NCI-H1694 (cell line): ENCODE measurements at places on chromosomes 11 and 22.

DNA sequence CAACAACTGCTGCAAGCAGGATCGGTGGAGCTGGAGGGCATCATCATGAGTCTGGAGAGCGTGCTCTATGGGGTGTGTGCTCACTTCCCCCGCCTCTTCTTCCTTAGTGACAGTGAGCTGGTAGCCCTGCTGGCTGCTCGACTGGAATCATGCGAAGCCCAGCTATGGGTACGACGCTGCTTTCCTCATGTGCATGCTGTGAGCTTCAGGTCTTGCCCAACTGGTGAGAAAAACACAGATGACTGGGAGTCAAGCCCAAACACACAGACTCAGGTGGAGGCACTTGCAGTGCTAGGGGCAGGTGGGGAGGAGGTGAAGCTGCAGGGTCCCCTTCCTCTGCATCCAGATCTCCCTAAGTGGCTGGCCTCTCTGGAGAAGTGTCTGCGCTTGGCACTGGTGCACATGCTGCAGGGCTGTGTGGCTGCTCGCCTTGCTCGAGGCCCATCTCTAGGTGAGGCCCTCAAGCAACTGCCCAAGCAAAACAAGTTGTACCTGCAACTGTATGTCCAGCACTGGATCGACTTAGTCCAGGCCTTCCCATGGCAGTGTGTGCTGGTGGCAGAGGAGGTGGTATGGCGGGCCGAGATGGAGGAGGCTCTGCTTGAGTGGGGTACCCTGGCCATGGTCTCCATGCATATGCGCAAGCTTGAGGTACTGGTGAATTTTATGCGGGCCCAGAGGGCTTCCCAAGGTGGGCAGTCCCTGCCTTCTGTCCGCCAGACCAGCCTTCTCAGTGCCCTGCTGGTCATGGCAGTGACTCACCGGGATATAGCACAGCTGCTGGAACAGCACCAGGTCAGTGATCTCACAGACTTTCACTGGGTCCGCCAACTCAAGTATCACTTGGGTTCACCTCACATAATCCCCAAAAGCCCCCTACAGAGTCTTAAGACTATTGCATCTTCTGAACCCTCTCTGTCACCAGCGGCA lies 48.1 kb downstream of the DNHD1 start:
- DNase-seq: no peak

- DNase-seq: no peak
Observed at GRCh38 chr11:18703001-18703763, 4.6 kb downstream of the TMEM86A start.

DNA sequence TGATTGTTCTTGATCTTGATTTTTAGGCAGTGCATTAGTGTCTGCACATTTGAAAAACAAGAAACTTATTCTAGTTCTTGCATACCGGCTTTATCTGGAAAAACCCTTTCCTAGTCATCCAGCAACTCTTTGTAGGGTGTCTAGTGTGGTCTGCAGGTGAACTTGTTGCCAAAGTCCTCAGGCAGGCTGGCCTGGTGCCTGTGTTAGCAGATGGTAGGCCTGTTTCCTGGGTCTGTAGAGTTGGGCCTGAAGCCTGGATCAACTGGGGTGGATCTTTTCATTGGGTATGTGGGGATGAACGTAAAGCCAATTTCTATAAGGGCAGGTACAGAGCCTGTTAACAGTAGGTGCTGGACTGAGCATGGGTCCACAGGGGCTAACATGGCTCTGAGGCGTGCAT lies 5.6 kb upstream of the GLYATL1 start:
- DNase-seq: no peak

DNA sequence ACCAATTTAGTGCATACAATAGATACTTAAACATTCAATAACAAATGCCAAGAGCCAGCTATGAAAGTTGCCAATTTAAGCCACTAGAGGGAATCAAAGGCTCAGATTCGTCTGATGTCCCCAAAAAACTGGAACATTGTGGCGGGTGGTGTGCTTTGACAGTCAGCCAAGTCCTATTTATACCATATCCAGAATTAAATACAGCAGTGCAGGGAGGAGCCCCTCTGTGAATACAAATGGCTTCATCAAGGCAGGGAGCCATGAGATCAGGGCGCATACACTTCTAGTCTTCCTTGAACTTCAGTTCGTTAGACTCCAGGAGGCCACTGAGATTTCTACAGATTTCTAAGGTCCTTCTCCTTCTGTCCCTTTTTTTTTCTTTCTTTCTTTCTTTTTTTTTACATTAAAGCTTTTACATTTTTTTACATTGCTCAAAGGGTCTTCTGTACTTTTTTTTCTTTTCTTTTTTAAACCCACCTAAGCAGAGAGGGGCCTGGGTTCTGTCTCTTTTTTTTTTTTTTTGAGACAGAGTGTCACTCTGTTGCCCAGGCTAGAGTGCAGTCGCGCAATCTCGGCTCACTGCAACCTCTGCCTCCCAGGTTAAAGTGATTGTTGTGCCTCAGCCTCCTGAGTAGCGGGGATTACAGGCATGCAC lies 41.5 kb upstream of the HSPA8 start:
- peak; percentile 88 for DNase-seq

- DNase-seq: no peak
Observed at GRCh38 chr11:1864231-1864630, 11.3 kb downstream of the LSP1 start.

DNA sequence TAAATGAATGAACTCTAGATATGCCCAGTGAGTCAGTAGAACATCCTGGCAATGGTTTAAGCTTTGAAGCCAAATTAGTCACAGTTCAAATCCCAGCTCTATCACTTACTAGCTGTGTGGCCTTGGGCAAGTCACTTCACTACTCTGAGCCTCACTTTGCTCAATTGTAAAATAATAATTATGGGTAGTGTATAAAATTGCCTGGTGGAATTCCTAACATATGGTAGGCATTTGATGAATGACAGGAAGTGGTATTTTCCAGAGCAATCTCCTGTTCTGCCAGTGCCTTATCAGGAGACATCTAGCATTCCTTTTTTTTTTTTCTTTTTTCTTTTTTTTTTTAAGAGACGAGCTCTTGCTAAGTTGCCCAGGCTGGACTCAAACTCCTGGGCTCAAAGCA lies 13.0 kb downstream of the SCN4B start:
- no peak for DNase-seq

GRCh38 chr11:130049328-130049771 lies 20.3 kb upstream of the APLP2 start:
- DNase-seq: no peak

GRCh38 chr22:35522225-35523149 lies 18.1 kb upstream of the RASD2 start:
- no peak for DNase-seq

DNA sequence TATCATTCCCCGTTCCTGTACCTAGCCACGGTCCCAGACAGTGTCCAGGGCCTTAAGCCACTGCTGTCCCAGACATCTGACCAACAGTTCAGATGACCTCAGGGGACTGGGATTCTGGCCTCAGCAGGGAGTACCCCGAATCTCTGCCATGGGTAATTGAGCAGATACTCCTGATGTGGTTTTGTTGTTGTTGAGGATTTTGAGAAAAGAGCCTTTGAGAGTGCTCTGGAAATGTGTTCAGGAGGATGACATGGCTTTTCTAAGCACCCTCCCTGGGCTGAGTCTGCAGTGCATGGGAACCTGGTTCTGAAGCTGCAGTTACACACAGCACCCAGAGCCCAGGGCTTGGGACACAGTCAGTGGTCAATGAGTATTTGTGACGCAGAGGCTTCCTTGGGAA lies 30.4 kb downstream of the ADAMTS15 start:
- no peak for DNase-seq

GRCh38 chr22:38839686-38840085 lies 4.1 kb downstream of the NPTXR start:
- DNase-seq: no peak

DNA sequence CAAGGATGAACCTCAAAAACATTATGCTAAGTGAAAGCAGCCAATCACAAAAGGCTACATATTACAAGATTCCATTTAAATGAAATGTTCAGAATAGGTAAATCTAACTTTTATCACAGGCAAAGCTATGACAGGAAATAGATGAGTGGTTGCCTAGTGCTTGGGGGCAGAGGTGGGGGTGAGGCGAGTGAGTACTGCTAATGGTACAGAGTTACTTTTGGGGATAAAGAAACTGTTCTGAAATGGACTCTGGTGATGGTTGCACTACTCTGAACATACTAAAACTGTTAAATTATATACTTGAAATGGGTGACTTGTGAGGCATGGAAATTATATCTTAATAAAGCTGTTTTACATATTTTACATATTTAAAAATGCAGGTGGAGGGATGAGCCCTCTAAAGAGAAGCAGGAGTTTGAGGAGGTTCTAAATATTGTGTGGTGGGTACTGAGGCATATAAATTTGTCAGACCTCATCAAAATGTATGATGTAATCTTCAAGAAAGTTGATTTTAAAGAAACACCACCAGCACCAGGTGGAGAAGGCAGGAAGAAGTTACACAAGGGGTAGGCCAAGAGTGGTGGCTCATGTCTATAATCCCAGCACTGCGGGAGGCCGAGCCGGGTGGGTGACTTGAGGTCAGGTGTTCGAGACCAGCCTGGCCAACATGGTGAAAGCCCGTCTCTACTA lies 3.6 kb downstream of the SLC43A1 start:
- no peak for DNase-seq

- DNase-seq: no peak
Observed at GRCh38 chr11:2655016-2655719, 44.6 kb downstream of the KCNQ1OT1 start.

GRCh38 chr11:5192738-5193137 lies 7.7 kb downstream of the OR51V1 start:
- DNase-seq: no peak

DNA sequence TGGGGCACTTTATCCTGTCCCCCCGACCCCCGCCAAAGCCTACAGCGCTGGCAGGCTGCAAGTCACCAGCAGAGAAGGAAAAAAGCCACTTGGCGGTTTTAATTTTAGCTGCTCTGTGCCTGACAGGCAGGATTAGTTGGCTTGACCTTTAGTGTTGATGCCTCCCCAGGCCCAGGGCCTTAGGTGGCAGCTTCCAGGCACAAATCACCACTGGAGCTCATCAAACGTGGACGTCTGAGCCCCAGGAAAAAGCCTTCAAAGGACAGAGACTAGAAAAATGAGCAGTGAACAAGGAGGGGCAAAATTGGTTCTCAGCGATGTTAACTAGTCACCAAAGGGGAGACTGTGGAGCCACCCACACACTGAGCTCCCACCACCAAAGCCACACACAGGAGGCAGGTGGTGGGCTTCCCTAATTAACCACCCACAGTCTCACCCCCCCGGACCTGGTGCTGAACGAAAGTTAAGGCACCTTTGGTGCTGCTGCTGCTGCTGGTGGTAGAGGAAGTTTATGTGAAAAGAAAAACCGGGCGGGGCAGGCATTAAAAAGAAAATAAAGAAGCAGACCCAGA lies 4.4 kb upstream of the PYGM start:
- DNase-seq: no peak

DNA sequence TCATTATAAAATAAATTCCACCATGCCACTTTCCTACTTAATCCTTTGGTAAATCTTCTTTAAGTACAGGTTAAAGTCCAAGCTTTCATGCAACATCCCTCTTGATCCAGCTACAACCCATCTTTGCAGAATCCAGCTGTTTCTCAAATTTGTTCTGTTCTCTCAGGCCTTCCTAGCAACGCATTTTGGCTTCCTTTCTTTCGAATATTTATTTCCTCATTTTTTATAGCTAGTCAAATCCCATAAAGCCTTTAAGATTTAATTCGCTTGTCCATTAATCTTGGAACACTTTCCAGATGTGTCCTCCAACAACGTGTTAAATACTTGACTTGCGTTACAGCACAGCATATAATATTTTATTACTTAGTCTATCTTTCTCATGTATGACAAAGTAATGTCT lies 600.1 kb upstream of the CHORDC1 start:
- DNase-seq: no peak

DNA sequence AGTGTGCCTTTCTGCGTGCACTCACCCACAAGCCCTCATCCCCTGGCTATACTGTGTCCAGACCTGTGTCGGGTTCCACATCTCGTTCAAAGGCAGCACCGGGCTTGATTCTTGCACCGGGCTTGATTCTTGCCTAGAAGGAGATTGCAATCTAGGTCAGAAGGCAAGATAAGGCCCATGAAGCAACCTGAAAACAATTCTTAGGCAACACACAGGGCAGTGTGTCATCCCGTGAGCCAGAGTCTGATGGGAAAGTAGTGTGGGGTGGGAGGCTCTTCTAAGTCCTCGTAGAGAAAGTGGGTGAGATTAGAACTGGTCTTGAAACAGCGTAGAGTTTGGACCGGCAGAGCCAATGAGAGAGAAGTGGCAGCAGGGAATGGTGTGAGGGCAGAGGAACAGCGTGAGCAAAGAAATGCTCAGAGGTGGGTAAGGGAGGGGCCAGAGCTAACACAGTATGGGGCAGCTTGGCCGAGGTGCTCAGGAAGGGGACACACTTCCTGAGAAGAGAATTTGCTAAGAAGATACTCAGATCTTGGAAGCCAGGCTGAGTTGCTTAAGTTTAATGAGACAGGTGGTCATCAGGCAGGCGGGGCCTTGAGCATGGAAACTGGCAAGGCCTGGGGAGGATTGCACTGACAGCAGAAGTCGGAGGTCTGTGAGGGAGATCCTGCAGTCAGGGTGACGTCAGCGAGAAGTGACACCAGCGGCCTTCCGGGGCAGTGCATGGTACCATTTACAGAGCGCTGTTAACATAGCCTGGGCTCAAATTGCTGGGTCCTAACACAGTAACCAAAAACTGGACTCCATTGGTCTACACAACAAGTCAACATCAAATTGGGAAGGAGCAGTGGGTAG lies 40.7 kb upstream of the DKK3 start:
- no peak for DNase-seq

DNA sequence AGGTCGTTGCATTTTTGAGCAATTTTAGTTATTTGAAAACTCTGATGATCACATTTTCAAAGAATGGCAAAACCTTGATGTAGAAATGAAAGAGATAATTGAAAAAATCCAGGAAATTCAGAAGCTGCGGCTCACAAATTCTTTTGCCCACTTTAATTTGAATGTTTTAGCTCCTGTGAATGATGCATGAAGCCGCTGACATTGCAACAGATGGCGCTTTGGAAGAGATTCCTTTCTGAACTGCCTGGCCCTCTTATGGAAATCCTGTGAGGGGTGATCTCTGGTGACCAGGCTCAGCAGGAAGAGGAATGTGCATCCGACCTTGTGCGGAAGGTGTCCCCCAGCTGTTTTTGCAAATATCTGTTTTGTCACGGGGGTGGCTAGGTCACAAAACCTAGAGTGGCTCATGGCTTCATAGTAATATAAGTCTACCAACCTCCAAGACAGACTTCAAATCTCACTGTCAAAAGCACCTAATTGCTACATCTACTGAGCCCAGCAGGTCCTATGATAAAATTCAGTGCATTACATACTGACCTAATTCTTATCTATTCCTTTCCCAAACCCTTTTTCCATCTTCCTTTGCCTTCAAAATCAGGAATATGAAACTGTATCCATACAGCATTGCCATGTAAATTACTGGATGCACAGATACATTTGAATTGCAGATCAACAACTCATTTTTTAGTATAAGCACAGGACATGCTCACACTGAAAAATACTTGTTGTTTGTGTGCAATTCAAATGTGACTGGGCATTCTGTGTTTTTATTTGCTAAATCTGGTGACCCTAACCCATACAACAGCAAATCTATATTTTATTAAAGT lies 412.7 kb downstream of the ETS1 start:
- peak; percentile 1 for DNase-seq

GRCh38 chr11:74678041-74678440 lies 53.2 kb downstream of the CHRDL2 start:
- no peak for DNase-seq

- DNase-seq: no peak
Observed at GRCh38 chr22:20284471-20285086, 16.5 kb upstream of the RTN4R start.

- DNase-seq: no peak
Observed at GRCh38 chr11:32829157-32829679, 509 bp upstream of the PRRG4 start.

- DNase-seq: peak; percentile 29
Observed at GRCh38 chr11:94727819-94728218, 40.3 kb upstream of the AMOTL1 start.

GRCh38 chr22:24146194-24146616 lies 35.1 kb upstream of the SUSD2 start:
- no peak for DNase-seq
